AG10803 (cell line): ENCODE measurements at places on chromosomes 7 and 10.

GRCh38 chr7:133076142-133076541 lies 5.7 kb downstream of the CHCHD3 start:
- no peak for DNase-seq

- peak; percentile 63 for DNase-seq
These were observed 1.0 kb downstream of the PFKP start for GRCh38 chr10:3068201-3068967.

- peak; percentile 51 for DNase-seq
These were observed 719 bp downstream of the DPY19L1 start for GRCh38 chr7:35036361-35037171.

- peak; percentile 98 for DNase-seq
These were observed 52.4 kb upstream of the ITGB1 start for GRCh38 chr10:33010132-33011037.

DNA sequence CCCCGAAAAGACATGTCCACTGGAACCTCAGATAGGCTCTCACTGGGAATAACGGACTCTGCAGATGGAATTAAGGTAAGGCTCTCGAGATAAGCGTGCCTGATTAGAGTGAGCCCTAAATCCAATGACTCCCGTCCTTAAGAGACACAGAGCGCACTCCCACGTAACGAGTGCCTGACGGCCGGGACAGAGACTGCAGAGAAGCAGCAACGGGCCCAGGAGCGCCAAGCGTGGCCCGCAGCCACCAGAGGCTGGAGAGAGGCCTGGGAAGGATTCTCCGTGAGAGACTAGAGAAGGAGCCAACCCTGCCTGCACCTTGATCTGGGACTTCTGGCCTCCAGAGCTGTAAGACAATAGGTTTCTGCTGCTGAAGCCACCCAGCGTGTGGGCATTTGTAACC lies 20.0 kb upstream of the TNRC18 start:
- no peak for DNase-seq

DNA sequence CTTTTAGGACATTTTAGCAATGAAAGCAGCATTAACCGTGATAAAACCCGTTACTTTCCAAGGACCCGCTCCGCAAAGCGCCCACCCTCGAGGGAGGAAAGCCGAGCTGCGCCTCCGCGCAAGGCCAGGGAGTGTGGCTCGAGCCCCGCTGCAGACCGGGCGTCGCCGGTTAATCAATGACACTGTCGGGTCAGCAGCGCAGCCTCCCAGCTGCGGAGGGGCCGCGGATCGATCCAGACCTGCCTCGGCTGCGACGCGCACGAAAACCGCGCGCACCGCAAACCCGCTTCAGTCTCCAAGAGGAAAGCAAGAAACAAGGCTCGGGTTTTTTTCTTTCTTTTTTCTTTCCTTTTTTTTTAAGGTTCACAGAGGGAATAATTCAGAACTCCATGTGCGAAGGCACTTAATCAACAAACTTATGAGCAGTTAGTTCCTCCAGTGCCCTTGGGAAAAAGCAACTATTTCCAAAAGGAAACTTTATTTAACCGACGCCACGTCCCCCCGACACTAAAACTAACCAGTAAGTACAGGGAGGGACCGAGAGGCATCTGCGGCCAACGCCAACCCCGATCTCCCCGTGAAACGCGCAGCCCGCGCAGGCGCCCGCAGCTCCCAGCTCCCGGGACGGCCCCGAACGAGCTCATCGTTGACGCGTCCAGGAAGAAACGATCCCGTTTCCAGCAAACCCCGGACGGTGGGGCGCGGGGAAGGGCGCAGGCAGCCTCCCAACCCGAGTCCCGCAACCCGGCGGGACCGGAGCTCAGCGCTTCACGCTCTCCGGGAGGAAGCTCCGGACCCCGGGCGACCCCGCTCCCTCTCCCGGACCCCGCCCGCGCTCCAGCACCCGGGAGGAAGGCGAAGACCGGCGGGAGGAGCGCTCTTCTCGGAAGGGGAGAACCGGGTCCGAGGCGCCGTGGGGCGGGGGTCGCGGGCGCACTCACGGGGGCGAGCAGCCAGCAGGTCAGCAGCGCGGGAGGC lies 598 bp downstream of the VIPR2 start:
- no peak for DNase-seq

GRCh38 chr10:59894114-59894513 lies 12.2 kb downstream of the CCDC6 start:
- peak; percentile 81 for DNase-seq

DNA sequence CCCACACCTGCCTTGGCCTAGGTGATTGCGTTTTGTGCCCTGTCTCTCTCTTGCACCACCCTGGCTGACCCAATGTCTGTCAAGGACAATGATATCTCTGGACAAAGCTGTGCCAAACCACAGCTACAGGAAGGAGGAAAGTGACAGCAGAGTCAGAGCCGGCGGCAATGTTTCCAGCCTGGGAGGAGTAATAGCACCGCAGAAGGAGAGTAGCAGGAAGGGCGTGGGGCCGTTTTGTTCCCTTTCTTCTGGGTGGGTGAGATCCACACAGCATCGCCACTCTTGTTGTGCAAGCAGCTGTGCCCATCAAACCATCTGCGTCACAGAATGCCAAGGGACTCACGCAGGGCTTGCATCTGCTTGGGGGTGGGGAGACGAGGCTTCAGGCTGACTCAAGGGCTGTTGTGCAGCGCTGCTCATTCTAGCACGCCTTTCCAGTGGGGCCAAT lies 341.6 kb upstream of the AUTS2 start:
- DNase-seq, result peak; percentile 94

- no peak for DNase-seq
These were observed 374.6 kb downstream of the CALN1 start for GRCh38 chr7:72037516-72037915.

- no peak for DNase-seq
These were observed 8.8 kb downstream of the TSPAN15 start for GRCh38 chr10:69459893-69460575.

GRCh38 chr10:126351021-126351420 lies 37.3 kb downstream of the ADAM12 start:
- DNase-seq, result no peak
